ENCODE measurements at places on chromosomes 1 and 21.

DNA sequence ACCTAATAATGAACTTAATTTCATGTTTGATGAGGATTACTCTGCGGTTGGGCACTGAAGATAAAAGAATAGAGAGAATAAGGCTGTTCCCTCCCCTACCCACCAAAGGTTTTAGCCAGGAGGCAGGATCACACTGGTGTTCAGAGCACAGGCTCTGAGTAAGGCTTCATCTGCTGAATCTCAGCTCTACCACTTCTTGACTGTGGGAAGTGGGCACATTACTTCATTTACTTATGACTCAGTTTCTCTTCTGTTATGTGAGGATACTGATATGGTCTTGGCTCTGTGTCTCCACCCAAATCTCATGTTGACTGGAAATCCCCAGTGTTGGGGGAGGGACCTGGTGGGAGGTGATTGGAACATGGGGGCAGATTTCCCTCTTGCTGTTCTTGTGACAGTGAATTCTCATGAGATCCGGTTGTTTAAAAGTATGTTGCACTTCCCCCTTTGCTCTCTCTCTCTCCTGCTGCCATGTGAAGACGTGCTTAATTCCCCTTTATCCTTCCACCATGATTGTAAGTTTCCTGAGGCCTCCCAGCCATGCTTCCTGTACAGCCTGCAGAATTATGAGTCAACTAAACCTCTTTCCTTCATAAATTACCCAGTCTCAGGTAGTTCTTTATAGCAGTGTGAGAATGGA, 79.7 kb downstream of the SMYD2 start:
- DNase-seq, result no peak

- no peak for DNase-seq
These were observed 16.0 kb upstream of the PIGV start for GRCh38 chr1:26771643-26772321.

DNA sequence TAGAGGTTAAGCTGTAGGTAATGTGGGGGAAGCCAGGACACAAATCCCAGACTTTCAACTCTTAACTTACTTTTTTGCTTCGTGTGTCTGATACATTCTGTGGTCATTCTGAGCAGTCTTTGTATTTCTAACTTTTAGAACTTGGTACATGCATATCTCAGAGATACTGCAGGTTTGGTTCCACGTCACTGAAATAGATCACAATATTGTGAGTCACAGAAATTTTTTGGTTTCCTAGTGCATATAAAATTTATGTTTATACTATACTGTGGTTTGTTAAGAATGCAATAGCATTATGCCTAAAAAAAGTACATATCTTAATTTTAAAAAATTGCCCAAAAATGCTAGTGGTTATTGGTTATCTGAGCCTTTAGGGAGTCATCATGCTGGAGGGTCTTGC, 3.2 kb downstream of the URB2 start:
- no peak for DNase-seq

DNA sequence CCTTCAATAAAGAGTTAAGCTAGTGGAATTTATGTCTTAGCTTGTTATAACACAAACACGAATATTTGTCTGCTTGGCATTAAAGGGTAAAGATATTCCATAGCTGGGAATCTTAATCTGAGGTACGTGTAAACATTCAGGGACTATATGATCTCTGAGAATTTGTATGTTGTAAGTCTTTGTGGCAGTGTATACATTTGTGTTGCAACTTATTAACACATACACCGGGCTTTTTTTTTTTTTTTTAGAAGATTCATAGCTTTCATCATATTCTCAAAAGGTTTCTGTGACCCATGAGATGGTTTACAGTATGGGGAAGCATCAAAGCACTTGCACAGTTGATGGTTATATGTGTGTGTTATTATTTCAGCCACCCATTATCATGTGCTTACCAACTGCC, 3.0 kb downstream of the GGPS1 start:
- DNase-seq, result no peak

- no peak for DNase-seq
These were observed 834.0 kb downstream of the USP25 start for GRCh38 chr21:16563795-16564194.

DNA sequence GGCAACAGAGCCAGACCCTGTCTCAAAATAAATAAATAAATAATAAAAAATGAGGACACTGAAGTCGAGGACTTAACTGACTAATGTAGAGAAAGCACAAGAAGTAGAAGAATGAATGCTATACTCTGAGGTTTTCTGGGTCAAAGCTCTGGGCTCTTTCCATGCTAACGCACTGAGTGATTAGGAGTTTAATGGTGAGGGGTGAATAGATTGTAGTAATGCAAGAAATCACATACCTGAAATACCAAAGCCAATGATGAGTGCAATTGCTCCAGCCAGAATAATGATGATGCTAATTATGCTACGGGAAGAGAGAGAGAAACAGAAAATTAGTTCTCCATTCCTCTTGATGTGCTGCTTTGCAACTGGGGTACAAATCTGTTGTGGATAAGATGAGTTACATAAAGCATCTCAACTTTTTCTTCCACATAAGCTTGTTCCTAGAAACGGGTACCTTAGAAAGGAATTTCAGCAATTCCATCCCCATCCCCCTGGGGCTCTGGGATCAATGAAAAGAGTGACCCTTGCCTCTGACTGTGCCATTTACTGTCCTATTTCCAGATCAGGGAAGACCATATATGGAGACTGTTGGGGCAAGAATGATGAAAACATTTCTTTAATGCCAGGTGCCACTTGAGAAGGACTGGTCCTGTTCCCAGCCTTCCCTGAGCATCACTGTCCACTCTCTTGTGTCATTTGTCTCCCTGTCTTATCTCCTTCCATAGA, 40.7 kb downstream of the VTCN1 start:
- DNase-seq, result no peak

GRCh38 chr21:31133243-31133830, 95.1 kb upstream of the KRTAP19-8 start:
- DNase-seq, result no peak

GRCh38 chr1:241972703-241973369, 15.3 kb downstream of the BECN2 start:
- DNase-seq, result no peak

- DNase-seq, result no peak
These were observed 12.8 kb upstream of the ALX3 start for GRCh38 chr1:110083061-110083865.

Data from activated effector memory CD4-positive, alpha-beta T cell treated with anti-CD3 and anti-CD28 coated beads, Interleukin-2, amount 50 U/mL, for 16 hours (primary cell).